ENCODE measurements at places on chromosomes 6 and 20.

DNA sequence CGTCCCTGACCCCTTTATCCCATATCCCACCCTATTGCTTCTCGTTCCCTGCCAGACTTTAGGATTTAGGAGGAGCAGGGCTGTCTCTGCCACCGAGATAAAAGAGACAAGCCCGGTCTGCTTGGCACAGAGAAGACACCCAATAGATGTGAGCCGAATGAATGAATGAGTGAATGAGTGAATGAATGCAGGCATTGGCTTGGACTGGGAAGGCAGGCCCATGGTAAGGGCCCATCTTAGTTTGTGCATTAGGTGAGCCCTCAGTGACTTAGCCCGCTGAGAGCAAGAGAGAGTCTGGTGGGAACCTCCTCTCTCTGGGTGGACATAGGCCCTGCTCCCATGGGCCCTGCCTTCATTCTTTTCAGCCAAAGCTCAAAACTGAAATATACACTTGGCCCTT is 879 bp upstream of the BPIFB6 start:
- no peak for DNase-seq

DNA sequence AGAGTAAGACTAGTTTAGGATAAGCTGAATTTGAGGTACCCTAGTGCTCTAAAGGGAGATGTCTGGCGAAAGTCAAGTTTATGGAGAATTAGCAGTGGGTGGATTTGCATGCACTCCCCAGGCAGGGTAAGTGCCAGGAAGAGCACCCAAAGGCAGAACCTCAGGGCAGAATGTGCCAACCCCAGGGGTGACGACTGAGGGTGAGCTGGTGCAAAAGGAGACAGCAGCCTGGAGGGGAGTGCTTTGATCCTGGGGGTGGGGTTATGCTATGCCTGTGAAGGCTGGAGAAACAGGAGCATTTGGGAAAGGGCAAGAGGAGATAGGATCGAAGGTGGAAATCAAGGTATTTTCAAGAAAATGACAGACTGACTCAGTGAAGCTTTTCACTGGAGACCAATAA is 208.5 kb upstream of the PDE10A start:
- no peak for DNase-seq

DNA sequence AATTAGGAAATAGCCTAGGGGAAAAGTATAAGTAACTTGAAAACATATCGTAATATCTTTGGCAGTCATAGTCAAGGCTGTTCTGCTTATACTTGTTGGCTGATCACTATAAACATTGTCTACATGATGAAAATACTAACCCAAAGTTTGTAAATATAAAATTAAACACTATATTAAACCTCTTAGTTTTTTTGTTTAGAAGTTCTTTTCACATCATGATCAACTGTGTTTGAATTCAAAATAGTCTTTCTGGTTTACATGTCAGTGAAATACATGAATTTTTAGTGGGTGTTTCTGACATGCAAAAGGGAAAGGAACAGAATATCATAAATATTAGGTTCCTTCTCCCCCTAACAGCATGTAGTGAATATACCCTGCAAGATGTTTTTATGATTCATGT is 43.5 kb downstream of the ADGRG6 start:
- DNase-seq, result no peak

DNA sequence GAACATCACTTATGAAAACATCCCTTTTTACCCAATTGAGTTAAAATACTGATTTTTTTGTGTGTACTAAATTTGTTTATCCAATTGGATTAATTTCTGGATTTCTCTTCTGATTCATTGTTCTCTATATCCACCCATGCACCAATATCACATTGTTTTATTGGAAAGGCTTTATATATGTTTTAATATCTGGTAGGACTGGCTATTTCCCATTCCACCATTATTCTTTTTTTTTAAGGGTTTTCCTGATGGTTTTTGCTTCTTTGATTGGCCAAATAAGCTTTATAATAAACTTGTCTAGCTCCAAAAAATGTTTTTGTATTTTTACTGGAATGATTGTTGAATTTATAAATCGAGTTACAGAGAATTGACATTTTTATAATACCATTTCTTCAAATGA is 59.4 kb upstream of the DOK5 start:
- DNase-seq, result no peak

GRCh38 chr6:104046426-104046825 is 813.3 kb downstream of the HACE1 start:
- DNase-seq, result no peak

GRCh38 chr20:57390604-57391438 is at the start of gene RBM38:
TSS of gene RBM38 (plus strand) at chr20:57391396. CDS start at chr20:57391582, 186 bp downstream.
- DNase-seq, result no peak

- DNase-seq, result no peak
Measured at GRCh38 chr6:83265384-83265783, 72.2 kb downstream of the RWDD2A start.

- no peak for DNase-seq
Measured at GRCh38 chr6:29079203-29079602, 7.9 kb downstream of the OR2B3 start.

- no peak for DNase-seq
Measured at GRCh38 chr6:31038559-31038958, 28.3 kb downstream of the MUC22 start.

DNA sequence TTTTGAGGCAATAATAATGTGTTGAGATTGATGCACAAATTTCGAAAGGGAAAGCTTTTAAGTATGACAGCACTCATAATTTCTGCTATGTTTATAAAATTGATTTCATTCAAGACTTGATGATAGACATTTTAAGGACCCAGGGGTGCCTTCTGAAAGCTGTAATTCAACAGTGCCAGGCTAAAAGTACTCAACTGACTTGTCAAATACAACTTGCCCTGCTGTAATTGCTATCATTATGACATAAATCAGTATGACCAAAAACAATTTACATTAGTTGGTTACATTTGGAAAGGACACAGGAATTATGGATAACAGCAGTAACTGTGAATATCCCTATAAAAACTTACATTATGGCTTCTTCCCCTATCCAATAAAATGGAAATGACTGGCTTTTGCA is 178.9 kb downstream of the MMUT start:
- DNase-seq, result no peak

- no peak for DNase-seq
Measured at GRCh38 chr6:87832025-87832825, 130.2 kb upstream of the AKIRIN2 start.

DNA sequence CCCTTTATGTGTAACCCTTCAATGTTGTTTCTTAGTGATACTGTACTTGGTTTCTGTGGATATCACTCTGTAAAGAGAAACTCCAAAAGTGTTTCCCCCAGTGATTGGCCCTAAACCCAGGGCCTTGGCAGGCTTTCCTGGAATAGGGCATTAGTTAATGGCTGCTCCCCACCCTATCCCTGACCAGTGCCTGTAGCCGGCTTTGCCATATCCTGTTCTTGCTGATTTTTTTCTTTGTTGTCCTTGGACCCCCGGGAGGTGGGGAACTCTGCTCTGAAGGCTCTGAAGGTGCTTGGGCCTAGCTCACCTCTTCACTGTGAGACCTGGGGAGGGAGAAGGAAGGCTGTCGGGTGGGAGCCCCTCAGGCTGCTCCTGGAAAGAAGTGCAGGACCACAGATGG is 120.1 kb downstream of the TCP11 start:
- no peak for DNase-seq

DNA sequence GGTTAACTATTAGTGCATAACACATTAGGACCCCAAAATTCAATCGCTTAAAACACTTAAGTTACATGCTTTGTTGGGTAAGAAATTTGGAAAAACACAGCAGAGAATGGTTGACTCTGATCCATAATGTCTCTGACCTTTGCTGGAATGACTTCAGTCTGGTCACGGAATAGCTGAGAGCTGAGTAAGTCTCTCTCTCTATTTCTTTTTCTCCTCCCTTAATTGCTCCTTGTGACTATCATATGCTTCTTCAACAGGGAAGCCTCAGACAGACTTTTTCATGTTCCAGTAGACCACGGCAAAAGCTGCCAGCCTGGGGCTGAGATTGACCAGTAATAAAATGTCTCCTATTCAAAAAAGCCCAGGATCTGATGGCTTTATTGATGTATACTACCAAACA is 4.8 kb downstream of the OR12D1 start:
- DNase-seq, result no peak

DNA sequence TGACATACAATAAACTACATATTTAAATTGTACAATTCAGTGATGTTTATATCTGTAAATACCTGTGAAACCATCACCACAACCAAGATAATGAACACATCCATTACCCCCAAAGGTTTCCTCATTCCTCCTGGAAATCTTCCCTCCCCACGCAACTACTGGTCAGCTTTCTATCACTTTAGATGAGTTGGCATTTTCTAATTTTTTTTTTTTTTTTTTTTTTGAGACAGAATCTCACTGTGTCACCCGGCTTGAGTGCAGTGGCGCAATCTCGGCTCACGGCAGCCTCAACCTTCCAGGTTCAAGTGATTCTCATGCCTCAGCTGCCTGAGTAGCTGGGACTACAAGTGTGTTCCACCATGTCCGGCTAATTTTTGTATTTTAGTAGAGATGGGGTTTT is 31.7 kb upstream of the ECI2 start:
- DNase-seq, result no peak

DNA sequence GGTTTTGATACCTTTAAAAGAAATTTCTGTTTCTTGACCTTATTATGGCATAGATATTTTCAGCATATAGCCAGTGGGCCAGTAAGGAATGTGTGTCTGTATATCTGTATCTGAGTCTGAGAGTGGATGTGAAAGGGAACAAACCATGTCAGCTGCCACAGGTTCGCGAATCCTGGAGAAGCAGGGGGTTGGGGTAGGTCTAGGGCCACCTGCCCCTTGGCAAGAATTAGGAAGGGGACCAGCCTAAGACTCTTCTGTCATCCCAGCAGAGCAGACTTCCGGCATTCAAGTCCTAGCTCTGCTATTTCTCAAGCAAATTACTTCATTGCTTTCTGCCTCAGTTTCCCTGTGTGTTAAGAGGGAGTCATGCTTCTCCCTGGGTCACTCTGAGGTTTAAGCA is 180.3 kb upstream of the SNX9 start:
- no peak for DNase-seq

GRCh38 chr6:68575765-68576439 is 59.2 kb upstream of the ADGRB3 start:
- no peak for DNase-seq

GRCh38 chr20:58407966-58408557 is 19.0 kb downstream of the VAPB start:
- no peak for DNase-seq

DNA sequence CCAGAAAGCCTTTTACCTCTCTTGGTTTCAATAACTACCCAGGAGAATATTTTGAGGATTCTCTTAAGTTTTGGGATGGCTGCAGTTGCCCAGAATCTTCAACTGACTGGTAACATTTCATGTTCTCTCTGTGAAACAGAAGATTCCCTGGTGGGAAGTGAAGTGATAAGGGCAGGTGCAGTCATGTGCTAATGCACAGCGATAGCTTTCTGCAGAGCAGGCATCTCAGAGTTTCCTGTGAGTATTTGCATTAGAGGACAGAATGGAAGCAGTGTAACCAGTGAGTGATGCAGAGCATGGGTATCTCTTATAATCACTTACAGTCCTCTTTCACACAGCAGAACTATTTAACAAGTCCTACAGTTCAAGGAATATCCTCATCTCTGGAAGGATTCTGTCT is 76.1 kb downstream of the HCRTR2 start:
- no peak for DNase-seq

- no peak for DNase-seq
Measured at GRCh38 chr6:42791706-42792320, 10.0 kb downstream of the BICRAL start.

DNA sequence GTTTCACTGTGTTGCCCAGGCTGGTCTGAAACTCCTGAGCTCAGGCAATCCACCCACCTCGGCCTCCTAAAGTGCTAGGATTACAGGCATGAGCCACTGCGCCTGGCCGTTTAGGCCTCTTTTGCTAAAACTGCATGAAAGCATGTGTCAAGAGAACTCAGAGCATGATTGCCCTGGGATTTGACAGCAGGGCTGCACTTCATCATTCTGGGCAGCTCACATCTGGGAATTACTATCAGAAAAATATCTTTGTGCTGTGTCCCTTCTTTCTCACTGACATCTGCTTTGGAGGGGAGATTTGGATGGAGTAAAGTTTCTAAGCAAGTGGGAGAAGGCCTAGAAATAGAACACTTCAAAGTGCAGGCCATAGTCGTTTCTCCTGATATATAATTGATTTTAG is 59.6 kb upstream of the EIF2S2 start:
- no peak for DNase-seq

- peak; percentile 52 for DNase-seq
Measured at GRCh38 chr6:24991810-24992467, 56.2 kb upstream of the RIPOR2 start.

DNA sequence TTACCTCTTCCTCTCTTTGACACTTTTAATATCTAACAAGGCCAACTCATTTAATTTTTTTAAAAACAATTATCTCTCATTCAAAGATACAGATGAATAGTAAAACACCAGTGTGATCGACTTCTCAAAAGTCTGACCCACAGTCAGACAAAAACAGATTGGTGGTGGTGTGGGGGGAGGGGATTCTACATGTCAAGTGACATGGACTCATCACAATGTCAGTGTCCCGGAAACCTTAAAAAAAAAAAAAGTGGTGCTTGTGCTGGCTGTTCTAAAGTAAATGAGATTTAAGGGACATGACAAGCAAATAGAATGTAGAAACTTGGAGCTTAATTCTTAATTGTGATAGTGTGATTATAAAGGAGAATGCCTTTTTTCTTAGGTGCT is 16.3 kb upstream of the RFPL4B start:
- DNase-seq, result no peak

GRCh38 chr6:131658287-131658686 is 21.2 kb downstream of the ENPP3 start:
- DNase-seq, result no peak

DNA sequence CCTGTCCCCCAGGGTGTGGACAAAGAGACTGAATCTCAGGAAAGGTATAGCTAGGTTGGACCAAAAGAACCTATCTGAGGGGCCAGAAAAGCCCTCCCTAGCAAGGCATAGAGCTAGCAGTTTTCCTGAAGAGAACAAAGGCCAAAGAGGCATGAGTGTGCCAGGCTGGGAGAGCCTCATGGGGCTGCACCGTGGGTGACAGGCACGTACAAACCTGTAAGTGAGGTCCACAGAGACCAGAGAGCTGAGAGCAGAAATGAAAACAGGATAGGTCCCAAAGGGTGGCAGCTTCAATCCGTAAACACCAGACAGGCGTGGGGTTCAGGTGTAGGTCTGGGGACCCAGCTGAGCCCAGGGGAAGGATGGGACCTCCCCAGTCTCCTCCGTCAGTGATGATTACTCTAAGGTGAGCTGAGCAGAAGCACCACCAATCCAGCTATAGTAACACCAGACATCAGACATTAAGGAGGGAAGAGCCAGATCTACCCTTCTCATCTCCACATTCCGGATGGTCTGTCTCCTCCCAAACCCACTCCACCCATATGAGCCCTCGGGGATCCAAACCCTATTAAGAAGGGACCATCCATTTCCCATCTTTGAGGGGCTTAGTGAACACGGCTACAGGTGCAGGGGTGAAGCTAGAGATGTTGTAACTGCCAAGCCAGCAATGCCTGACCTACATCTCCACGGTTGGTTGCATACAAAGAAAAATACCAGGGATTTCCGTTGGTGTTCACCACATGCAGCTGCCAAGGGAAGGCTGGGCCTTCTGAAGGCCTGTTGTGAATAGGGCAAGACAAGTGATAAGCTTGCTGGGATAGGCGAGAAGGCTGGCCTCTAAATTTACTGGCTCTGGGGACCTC is 38.3 kb downstream of the BCL2L1 start:
- no peak for DNase-seq

All from ureter (tissue), 1 donor.